ENCODE measurements at places on chromosomes 1 and 21. TPM values are rescaled to one million over a fixed set of nuclear protein-coding genes. Genes with fewer than 3 reads are reported as not detected.

GRCh38 chr1:84403347-84403746 is 5.1 kb downstream of the DNASE2B start:
- DNase-seq: no peak

VHLL gene
- 0.20 TPM for total RNA-seq

KRTAP19-3 gene
- not detected for total RNA-seq

GRCh38 chr1:43285269-43285990 is at the start of gene C1orf210:
Gene C1orf210 (minus strand): TSS chr1:43285581. CDS start chr1:43283270, 2,311 bp downstream.
- no peak for DNase-seq

DNA sequence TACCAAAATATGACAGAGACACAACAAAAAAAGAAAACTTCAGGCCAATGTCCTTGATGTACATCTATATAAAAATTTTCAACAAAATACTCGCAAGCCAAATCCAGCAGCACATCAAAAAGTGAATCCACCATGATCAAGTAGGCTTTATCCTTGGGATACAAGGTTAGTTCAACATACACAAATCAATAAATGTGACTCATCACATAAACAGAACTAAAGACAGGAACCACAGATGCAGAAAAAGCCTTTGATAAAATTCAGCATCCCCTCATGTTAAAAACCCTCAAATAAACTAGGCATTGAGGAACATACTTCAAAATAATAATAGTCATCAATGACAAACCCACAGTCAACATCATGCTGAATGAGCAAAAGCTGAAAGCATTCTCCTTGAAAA is 101.5 kb downstream of the NME7 start:
- no peak for DNase-seq

DNA sequence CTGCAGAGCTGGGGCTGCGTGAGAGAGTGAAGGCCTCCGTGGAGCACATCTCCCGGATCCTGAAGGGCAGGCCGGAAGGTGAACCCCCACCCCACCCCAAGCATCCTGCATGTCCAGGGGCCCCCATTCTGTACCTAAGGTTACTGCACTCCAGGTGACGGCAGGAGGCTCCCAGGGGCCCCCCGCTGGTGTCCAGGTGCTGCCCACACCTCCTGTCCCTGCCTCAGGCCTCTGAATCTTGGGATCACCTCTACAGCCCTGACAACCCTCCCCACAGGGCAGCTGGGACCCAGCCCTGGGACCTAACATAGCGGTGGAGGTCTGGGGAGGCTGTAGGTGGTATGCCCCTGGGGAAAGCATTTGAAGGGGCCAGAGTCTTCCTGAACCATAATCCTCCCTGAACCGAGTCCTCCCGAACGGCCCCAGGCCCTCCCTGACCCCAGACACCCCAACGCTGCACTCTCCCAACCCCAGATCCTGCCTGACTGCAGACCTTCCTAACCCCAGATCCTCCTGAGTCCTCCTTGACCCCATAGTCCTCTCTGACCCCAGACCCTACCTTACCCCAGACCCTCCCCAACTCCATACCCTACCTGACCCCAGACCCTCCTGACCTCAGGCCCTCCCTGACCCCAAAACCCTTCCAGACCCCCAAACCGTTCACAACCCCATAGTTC is 33.5 kb downstream of the TRIM11 start:
- no peak for DNase-seq

GNG12 gene
- 229 TPM for total RNA-seq

DNA sequence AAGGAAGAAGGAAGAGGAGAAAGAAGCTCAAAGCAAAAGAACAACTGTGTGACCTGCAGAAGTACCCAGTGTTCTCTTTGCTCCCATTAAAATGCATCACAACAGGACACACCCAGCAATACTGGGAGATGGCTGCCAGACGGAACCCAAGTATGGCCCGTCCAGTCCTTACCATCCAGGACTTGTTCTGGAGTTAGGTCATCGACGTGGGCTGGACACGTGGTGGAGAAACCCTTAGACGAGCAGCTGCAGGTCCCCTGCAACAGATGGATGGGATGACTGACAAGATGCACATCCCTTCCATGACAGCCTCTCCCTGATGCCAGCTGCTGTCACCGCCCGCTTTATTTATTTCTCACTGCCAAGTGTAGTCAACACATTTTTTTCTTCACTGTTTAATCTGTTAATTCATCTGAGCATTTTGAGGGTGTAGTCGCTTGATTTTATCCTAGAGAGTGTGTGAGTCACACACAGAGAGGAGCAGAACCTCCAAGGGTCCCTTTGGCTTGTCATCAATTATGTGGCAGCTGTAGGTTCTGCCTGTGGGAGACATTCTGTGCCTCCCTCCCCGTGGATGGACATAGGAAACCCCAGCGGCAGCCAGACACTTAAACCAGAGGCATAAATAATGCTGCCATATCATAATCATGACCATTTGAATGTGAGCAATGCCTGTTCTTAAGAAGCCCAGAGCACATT is 80.9 kb downstream of the ABCA4 start:
- peak; percentile 55 for DNase-seq

DNA sequence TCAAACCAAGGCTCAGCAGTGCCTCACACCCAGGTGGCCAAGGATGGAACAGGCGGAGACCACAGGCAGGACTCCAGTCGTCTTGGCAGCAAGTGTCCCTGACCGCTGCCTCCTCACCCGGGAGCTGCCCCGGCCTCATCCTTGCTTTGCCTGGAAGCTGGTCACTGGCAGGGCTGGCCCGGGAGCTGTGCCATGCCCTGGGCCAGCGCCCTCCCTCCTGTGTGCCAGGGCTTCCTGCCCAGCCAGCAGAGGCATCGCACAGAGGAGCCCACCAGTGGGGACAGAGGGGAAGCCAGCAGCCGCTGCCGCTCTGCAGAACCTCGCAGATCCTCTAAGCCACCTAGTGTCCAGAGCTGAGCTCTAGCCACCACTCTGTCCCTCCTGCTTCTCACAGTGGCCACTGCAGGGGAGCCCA is 7.8 kb downstream of the CASZ1 start:
- DNase-seq: peak; percentile 86

DNM3 gene
- total RNA-seq: 1.1 TPM

CD1B gene
- total RNA-seq: not detected

All from lung microvascular endothelial cell (primary cell).